ENCODE measurements at places on chromosomes 5 and 9.

DNA sequence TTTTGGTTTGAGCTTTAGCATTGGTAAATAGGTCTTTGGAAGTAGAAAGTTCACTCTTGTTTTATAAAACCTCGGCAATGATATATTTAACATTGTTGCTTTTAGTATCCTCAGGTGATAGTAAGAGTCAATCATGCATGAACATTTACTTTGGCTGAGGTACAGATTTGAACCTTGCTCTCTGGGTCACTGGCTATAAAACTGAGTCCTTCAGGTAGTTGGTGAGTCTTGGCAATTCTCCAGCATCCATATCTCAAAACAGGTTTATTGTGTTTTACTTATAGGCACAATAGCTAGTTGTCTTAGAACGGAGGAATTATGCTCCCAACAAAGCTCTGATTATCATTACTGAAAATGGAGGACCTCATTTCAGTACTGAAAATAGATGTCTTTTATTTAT lies 75.1 kb downstream of the MAT2B start:
- DNase-seq, result no peak

- no peak for DNase-seq
Observed at GRCh38 chr5:141298376-141298775, 5.5 kb downstream of the SLC25A2 start.

GRCh38 chr5:151034422-151035379 lies 14.3 kb downstream of the GPX3 start:
- no peak for DNase-seq

DNA sequence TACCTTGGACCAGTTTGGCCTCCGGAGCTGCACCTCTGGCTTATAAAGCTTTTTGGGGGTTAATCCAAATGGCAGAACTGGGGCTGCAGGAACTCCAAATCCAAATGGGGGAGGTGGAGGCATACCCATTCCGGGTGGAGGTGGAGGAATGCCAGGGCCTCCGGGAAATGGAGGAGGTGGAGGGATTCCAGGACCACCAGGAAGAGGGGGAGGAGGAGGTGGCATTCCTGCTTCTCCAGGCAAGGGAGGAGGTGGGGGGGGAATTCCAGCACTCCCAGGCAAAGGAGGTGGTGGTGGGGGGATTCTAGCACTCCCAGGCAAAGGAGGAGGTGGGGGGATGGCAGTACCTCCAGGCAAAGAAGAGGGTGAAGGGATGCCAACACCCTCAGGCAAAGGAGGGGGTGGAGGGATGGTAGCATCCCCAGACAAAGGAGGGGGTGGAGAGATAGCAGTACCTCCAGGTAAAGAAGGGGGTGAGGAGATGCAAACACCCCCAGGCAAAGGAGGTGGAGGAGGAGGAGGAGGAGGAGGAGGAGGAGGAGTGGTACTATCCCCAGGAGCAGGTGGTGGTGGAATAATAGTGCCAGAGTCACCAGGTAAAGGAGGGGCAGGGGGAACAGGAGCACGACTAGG lies 45.2 kb downstream of the DIAPH1 start:
- DNase-seq, result no peak

DNA sequence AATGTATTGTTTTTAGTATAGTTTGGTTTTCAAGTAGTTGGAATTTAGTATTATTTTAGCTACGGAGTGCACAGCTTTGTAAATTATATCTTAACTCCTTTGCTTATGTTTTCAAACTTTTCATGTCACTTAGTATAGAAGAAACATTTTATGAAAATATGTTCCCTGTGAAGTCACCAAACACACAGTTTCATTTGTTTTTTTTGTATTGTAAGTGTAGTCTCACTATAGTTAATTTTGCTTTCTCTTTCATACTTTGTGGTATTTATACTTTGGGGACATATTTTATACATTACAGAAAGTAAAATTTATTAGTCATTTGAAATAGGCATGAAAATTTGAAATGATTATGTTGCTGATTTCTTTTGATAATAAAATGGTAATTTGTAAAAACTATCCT lies 5.0 kb downstream of the CHSY3 start:
- DNase-seq, result no peak

GRCh38 chr9:108271646-108272348 lies 584.0 kb downstream of the ACTL7B start:
- DNase-seq, result no peak

DNA sequence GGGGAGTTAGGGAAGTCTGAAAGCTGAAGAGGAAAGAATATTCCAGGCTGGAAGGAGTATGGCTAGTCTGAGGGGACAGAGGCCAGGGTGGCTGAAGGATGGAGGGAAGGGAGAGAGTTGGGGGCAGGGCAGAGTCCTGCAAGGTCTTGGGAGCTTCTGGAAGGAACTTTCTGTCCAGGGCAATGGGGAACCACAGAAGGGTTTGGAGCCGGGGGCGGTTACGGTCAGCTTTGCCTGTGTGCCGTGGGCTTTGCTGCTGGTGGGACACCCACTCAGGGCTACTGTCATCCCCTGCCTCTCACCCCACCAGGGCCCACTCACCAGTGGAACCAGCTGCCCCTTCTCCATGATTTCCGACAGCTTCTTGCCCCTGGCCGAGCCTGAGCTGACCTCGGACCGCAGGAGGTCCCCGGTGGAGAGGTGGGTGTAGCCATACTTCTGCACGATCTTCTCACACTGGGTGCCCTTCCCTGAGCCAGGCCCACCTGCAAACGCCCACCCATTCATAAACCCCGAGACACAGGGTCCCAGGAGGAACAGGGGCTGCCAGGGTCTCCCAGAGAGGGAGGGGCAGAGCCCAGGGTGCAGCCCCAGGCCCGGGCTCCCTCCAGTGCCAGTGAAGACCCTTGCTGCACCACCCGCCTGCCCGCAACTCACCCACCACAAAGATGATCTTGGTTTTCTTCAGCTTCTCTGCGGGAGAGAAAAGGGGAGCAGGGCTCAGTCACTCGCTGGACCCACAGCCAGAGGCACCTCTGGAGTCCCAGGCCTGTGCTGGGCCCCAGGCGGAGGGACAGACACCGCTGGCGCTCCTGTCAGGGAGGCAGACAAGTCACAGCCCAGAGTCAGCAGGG lies 4.9 kb downstream of the AK1 start:
- no peak for DNase-seq

GRCh38 chr9:12595400-12595799 lies 97.8 kb upstream of the TYRP1 start:
- no peak for DNase-seq

DNA sequence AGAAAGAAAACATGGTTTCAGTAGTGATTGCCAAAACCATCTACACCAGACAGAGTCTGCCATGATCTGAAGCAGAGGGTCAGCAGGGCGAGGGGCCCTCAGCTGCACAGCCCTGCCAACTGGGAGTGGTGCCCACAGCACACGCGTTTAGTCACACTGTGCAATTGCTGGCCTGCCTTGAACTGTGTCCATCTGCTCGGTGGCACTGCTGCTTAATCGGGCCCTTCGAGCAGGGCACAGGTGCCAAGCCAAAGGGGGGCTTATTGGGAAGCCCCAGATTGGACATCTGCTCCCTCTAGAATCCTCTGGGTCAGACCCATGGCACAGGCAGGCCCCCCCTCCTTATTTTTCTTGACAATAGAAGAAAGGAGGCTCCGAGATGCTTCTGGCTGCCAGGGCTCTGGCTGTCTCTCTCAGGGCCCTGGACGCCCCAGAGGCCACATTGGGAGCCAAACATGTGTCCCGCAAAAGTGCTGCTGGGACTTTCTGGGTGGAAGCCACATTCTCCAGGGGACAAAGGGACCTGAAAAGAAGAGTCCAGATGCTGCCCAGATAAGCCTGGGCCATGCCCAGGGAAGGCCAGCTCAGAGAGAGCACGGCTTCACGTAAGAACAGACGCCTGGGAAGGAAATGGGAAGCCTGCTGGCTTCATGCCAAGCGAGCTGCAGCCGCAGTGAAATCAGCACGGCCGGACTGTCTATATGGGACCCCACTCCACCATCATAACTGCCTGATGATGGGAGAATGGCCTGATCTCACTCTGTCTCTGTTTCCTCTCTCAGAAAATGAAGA lies 349.2 kb downstream of the GADD45G start:
- DNase-seq, result no peak

DNA sequence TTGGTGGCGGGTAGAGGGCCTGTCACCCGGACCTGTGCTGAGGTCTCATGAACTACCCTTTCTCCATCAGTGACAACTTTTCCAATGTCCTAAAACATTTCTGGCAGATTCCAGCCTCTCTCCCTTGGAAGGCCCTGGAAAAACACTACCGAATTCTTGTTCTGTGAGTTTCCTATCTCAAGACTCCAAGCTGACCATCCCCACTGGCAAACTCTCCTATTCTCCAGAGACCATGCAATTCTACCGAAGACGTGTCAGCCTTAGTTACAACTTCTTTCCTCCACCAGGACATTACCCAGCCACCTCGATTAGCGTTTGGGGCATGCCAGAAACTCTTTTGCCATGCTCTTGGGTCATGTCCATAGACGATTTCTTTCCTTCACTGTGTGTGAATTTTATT lies 26.8 kb upstream of the GABRP start:
- no peak for DNase-seq

GRCh38 chr9:81885602-81886001 lies 42.6 kb upstream of the SPATA31D4 start:
- no peak for DNase-seq

GRCh38 chr5:95759634-95760033 lies 28.5 kb downstream of the RHOBTB3 start:
- DNase-seq, result no peak

- no peak for DNase-seq
Observed at GRCh38 chr5:179422213-179422855, 77.1 kb upstream of the ADAMTS2 start.

- DNase-seq, result no peak
Observed at GRCh38 chr5:66897356-66897755, 299.2 kb downstream of the CD180 start.

DNA sequence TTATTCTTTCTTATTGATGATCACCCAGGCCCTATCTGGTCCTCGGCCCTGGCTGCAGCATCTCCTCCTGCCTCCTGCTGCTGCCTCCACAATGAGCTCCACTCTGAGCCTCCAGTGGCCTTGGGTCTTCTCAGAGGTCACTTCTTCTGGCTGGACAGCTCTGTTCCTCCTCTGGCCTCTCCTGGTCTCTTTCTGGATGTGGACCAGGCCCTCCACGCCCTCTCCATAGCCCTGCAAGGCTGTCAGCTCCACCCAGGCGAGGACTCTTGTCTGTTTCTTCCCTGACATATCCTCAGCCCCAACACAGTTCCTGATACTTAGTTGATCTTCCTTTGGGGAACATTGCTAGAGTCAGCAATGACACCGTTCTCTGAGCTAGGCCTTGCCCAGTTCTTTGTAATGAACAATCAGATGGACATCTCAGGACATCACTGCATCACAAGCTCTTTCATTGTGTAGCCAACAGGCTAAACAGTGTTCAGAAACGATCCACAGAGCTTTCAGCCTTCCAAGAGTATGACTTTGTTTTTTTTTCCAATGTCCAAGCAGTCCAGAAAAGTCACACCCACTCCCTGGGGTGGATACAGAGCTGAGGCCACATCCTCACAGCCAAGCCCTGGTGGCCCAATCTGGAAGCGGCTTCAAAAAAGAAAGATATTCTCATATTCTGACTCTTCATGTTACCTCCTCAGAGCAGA lies 62.5 kb upstream of the DNAH5 start:
- no peak for DNase-seq

GRCh38 chr9:135221951-135222631 lies 134.6 kb downstream of the OLFM1 start:
- DNase-seq, result no peak

DNA sequence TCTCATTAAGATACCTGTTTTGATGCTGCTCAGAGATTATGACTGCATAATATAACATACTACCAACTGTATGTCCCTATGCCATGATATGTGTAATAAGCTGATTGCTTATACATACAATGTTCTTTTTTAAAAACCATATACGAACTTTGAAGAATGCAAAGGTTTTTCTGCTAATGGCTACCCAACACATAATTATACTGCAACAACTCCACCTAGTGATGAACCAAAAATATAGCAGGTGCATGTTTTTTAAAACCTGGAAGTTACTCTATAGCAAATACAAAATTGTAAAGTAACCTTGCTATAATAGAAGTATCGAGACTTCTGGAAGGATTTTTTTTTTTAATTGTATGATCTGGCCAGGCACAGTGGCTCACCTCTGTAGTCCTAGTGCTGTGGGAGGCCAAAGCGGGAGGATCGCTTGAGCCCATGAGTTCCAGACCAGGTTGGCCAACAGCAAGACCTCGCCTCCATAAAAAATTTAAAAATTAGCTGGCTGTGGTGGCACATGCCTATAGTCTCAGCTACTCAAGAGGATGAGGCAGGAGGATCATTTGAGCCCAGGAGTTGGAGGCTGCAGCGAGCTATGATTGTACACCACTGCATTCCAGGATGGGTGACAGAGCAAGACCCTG lies 49.1 kb downstream of the HOMER1 start:
- no peak for DNase-seq

DNA sequence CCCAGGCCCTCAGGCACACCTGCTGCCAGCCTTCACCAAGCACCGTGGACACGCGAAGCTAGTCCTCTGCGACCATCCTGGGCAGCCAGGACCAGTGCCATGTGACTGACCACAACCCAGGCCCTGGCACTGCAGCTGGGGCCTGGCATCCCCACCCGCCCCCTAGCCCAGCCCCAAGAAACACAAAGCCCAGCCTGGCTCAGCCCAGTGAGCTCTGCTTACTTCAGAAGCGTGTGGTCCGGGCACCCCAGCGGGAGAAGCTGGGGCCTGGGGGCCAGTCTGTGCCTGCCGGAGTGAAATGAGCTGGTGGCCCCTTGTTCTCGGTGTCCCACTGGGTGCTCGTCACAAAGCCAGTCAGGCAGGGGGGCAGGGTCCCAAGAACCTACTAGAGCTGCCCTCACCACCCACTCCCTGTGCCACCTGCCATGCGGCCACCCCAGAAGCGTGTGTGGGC lies 87.9 kb downstream of the KCNT1 start:
- no peak for DNase-seq

- no peak for DNase-seq
Observed at GRCh38 chr5:151772846-151773561, 1.2 kb downstream of the G3BP1 start.

DNA sequence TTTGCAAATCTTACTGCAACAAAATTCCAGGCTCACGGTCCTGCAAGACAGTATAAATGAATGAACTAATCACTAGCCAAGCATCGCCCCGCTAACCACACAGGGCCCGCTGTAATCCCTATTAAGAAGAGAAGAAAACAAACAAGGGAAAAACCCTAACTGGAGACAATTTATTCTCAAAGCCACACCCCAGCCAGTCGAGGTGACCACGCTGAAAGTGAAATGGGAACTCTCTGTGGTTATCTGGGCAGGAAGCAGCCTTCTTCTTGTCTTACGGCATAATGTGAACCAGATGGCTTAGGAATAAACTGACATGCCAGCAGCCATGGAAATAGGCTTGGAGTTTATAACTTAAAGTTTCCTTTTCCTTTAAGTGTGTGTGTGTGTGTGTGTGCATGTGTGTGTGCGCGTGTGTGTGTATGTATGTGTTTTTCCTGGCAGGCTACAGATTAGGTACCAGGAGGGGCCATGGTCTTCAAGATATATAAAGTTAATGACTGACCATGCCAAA lies 120.2 kb downstream of the SEMA6A start:
- DNase-seq, result no peak

DNA sequence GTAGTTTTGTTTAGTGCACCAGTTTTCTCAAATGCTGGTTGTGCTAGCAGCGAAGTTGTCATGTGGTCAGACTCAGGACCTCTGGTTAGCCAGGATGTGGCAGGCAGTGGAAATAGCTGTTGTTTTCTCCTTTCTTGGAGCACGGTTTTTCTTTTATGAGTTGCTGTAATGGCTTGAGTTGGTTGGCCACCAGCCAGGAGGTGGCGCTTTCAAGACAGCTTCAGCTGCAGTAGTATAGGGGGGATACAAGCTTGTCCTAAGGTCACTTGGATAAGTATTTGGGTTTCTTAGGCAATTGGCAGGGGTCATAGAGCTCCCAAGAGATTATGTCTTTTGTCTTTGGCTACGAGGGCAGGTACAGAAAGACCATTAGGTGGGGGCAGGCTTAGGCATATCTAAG lies 274.2 kb upstream of the TARS1 start:
- no peak for DNase-seq
